Bronchus fibroblast of lung (primary cell): ENCODE measurements at places on chromosomes 2 and 18. TPM values are rescaled to one million over a fixed set of nuclear protein-coding genes. Genes with fewer than 3 reads are reported as not detected.

Gene VSNL1
- total RNA-seq, result 0.17 and 1.0 TPM in 2 replicates

Gene PHLPP1
- 5.1 and 5.5 TPM in 2 replicates for total RNA-seq

Gene UGT1A4
- not detected in 2 replicates for total RNA-seq

Gene RAB31
- total RNA-seq, result 9.7 and 9.9 TPM in 2 replicates

Gene PCARE
- total RNA-seq, result not detected in 2 replicates

Gene AQP12B
- total RNA-seq, result not detected in 2 replicates

Gene MYO7B
- total RNA-seq, result under 0.01 TPM in 1 of 2 replicates, not detected in the other

Gene CASP10
- 1.3 and 1.5 TPM in 2 replicates for total RNA-seq

Gene CLEC4F
- not detected in 2 replicates for total RNA-seq
